Activated CD4-positive, alpha-beta memory T cell treated with anti-CD3 and anti-CD28 coated beads, Interleukin-2, amount 10 ng/mL, durations not matched to agents 7 days and 5 days (primary cell): ENCODE measurements at places on chromosomes 4 and X. TPM values are rescaled to one million over a fixed set of nuclear protein-coding genes. Genes with fewer than 3 reads are reported as not detected.

GRCh38 chrX:8971116-8971515 lies 62.8 kb downstream of the FAM9B start:
- peaks cover 3% of the 10 kb centered on the region for H3K4me1 ChIP-seq
- no peak for DNase-seq
- no peaks in the 10 kb centered on the region for H3K36me3 ChIP-seq
- H3K4me3 ChIP-seq, result no peak overlapping the region
- H3K27ac ChIP-seq, result no peak overlapping the region

DNA sequence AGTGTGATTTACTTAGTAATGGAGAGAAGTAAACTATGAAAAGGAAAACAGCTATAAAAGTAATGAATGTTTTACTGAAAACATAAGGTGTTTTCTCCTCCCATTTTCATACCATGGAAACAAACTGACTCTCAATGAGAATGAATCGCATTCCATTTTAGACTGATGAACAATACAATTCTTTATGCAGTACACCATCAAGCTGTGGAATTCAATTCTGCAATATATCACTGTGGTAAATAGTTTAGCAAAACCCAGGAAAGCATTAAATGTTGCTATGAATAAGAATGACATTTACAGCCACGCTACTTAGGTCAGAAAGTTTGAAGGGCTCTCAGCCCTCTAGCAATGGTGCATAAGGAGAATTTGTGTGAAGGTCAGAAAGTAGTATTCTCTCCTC lies 7.4 kb downstream of the DCAF8L2 start:
- H3K27me3 ChIP-seq, result no peaks in the 10 kb centered on the region
- no peak overlapping the region for H3K4me3 ChIP-seq
- H3K36me3 ChIP-seq, result no peaks in the 10 kb centered on the region
- H3K4me1 ChIP-seq, result no peaks in the 10 kb centered on the region
- no peak for DNase-seq

GRCh38 chr4:86924811-86925210 lies 10.0 kb upstream of the AFF1 start:
- no peaks in the 10 kb centered on the region for H3K27me3 ChIP-seq
- H3K4me1 ChIP-seq, result peaks cover 13% of the 10 kb centered on the region
- H3K36me3 ChIP-seq, result no peaks in the 10 kb centered on the region
- no peak overlapping the region for H3K27ac ChIP-seq
- H3K4me3 ChIP-seq, result no peak overlapping the region

VBP1 gene
- 51.6 TPM for total RNA-seq

DNA sequence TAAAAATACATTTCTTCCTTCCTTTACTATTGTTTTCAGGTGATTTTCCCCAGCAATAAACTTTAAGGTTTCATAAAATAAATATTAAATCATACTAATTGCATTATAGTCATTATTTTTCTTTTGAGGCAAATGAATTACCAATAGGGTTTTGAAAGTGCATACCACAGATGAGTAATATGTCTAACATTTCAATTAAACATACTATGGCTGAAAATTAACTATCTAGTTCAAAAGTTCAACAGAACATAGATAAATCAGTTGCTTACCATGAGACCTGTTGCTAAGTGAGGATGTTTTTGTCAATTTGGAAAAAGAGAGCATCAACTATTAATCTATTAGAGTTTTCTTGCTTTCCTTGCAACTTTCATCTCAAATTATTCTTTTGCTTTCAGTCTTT lies 35.0 kb downstream of the NPY5R start:
- no peak overlapping the region for H3K27ac ChIP-seq
- H3K4me3 ChIP-seq, result no peak overlapping the region
- no peak for DNase-seq
- no peaks in the 10 kb centered on the region for H3K4me1 ChIP-seq

- DNase-seq, result no peak
- H3K36me3 ChIP-seq, result no peaks in the 10 kb centered on the region
- no peak overlapping the region for H3K27ac ChIP-seq
Measured at GRCh38 chr4:76525751-76526150, 90.7 kb downstream of the SHROOM3 start.

- DNase-seq, result no peak
- H3K4me3 ChIP-seq, result no peak overlapping the region
- no peaks in the 10 kb centered on the region for H3K4me1 ChIP-seq
- no peak overlapping the region for H3K27ac ChIP-seq
Measured at GRCh38 chr4:1490011-1490653, 83.9 kb upstream of the NKX1-1 start.

GRCh38 chr4:128335541-128335940 lies 47.9 kb upstream of the PGRMC2 start:
- H3K27me3 ChIP-seq, result no peaks in the 10 kb centered on the region
- DNase-seq, result no peak
- H3K36me3 ChIP-seq, result no peaks in the 10 kb centered on the region
